ENCODE measurements at places on chromosomes 1 and 21.

- peak; percentile 82 for DNase-seq
Measured at GRCh38 chr1:42221952-42222606, 57.5 kb upstream of the GUCA2A start.

- no peak for DNase-seq
Measured at GRCh38 chr1:184438363-184438762, 51.5 kb downstream of the C1orf21 start.

- DNase-seq = no peak
Measured at GRCh38 chr1:117654493-117655219, 48.8 kb downstream of the TENT5C start.

DNA sequence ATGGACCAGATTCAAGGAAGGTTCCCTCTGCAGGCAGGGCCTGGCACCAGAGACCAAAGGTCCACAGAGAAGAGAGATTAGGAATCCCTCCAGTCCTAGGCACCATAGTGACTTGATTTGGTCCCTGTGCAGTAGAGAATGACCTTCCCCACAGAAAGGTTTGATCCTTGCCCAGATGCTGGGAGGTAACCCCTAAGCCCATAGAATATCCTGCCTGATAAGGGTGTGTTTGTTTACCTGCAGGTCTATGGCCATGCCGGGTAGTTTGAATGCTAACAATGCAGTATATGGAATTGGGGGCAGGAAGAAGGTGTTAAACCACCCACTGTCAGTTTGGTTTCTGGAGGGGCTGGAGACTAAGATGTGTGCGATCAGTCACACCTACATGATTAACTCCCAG lies 57.1 kb upstream of the NFASC start:
- no peak for DNase-seq

GRCh38 chr1:194055536-194055935 lies 869.1 kb upstream of the B3GALT2 start:
- no peak for DNase-seq

DNA sequence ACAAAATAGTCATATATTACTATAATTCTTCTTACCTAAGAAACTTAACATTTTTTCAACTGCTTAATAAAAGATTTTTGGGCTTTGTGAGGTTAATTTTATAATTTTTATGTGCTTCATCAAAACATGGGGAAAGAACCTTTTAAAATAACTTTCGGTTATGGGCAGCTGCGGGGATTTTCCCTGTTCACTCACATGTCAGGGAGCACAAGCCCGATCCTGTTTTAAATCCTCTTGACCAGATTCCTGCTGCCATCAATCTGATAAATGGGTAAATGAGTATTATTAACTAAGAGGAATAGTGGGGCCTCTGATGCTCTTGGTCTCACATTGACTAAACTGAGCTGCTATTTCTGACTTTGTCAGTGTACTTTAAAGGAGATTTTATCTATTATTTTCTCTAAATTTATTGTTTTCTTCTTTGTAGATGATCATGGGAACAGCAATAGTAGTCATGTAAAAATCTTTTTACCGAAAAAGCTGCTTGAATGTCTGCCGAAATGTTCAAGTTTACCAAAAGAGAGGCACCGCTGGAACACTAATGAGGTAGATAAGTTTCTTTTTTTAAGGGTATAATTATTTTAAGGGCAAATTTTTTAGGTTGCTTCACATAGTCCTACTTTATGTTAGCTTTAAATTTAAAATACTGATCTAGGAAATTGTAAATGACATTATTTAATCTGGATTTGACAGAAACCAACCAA lies 39.6 kb downstream of the CAMTA1 start:
- DNase-seq = no peak

DNA sequence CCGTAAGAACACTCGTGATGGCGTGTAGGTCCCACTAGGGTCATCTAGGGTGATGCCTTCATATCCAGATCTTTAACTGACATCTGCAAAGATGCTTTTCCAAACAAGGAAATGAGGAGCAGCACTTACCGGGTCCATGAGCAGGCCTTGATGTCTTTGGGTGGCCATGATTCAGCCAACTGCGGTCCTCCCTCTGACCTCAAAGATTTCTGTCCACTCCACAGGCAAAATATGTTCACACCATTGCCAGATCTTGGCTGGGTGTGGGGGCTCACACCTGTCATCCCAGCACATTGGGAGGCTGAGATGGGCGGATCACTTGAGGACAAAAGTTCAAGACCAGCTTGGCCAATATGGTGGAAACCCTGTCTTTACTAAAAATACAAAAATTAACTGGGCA lies 18.2 kb downstream of the TRPM2 start:
- DNase-seq = no peak

DNA sequence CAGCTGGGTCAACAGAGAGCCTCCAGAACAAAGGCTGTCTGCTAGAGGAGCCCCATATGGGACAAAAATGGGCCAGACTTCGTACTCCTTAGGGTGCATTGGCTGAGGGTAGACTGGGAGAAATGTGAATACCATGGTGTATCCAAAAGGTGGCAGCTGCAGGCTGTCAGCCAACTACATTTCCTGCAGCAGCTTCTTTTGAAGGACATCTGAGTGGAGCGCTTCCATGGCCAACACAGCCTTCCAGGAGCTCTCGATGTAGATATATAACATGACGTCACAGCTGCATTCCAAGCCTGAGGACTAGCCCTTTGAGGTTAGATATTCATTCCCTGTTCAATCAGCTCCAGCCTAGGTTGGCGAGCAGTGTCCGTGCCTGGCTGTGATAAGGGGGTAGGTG lies 107.7 kb downstream of the MAB21L3 start:
- DNase-seq = peak; percentile 2
